ENCODE measurements at places on chromosomes 2 and 18.

GRCh38 chr2:54601339-54601738 lies 122.1 kb upstream of the EML6 start:
- no peak for DNase-seq

GRCh38 chr2:46042711-46043110 lies 254.5 kb upstream of the EPAS1 start:
- no peak for DNase-seq

DNA sequence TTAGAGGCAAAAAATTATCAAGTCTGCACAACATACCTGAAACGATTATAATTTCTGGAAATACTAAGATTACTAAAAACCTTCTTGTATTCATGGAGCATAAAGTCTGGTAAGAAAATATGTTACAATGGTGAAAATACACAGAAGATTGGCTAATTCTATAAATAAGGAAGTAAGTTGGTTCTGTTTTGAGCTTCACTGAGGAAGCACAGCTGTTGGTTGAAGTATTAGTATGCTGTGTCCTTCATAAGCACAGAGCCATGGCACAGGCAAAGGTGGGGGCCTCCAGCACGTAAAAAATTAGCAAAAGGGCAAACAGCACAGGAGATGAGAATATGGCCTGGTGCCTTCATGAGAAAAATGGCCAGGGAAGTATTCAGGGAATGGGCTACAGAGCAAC lies 40.4 kb upstream of the ANKRD62 start:
- DNase-seq: no peak

DNA sequence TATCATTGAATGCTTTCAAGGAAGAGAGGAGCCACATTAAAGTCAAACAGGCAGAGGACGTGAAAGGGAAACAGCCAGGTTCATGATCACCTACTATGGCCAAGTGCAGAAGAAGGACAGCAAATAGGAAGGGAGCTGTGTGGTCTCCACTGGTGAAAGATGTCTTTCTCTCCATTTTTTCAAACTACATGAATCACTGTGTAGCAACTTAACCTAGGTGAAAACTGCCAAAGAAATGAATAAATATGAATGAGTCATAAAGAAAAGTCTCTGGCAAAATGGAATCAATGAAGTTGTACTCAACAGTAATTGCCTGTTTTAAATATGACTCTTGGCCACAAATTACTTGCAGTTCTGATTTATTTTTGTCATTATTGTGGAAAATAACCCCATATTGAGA lies 452.6 kb upstream of the PKDCC start:
- DNase-seq: no peak

GRCh38 chr2:68734176-68734575 lies 435 bp upstream of the ARHGAP25 start:
- DNase-seq: no peak

DNA sequence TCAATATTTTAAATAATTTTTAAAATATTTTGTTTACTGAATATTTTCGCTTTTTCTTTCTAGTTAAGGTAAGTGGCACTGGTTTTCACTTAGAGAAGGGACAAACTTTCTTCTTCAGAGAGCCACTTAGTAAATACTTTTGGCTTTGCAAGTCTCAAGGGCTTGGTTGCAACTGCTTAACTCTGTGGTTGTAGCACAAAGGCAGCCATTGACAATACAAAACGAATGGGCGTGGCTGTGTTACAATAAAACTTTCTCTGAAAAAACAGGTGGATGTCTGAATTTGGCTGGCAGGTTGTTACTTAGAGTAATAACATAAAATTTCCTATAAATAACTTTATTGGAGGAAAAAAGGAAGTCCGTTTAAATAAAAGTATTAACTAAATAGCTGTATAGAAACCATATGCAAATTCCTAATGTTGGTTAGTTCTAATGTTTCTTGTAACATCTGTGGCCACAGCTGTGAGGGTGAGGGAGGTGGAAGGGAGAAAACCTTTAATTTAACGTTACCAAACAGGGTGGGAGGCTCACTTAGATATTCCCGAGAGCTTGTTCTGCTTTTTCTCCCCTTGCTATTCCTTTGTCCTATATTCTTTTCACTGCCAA lies 62.4 kb upstream of the TNP1 start:
- no peak for DNase-seq

DNA sequence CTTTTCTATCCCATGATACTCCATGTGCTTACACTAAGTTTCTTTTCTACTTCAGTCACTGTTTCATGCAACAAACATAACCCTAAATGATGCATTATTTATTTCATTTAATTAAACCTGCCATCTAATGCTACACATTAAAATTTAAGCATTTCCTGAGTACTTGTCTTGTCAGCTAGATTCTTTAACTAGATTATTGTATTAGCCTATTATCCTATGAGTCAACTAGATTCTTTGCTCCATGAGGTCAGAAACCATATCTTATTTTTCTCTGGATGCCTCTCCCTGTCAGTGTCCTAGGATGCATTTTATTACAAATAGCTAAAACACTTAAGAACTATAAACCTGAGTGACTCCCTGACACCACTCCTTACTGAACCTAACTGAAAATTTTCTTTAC lies 652.4 kb downstream of the SLC4A3 start:
- DNase-seq: no peak

DNA sequence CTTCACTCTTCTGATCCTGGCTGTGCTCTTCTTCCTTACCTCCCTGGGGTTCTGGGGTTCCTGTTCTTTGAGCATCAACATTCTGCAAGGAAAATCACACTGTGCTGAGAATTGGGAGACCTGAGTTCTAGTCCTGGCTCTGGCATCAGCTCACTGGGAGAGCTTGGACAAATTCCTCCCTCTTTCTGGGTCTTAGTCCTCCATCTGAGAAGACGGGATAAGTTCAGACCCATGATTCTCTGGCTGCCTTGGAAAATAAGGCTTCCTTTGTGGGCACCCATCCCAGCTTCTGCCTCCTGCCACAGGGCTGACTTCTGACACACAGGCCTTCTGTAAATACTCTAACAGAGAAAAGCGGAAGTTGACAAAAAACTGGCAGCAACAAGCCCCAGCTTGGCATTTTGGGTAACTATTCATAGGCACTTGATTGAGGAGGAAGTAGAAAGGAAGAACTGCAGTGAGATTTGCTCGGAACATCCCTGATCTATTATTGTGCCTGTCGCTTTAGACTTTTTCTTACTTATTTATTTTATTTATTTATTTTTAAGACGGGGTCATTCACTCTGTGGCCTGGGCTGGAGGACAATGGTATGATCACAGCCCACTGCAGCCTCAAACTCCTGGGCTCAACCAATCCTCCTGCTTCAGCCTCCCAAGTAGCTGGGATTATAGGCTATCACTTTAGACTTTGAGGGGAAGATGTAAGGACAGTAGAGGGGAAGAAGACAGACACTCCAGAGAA lies 7.9 kb downstream of the PCBP1 start:
- DNase-seq: no peak

DNA sequence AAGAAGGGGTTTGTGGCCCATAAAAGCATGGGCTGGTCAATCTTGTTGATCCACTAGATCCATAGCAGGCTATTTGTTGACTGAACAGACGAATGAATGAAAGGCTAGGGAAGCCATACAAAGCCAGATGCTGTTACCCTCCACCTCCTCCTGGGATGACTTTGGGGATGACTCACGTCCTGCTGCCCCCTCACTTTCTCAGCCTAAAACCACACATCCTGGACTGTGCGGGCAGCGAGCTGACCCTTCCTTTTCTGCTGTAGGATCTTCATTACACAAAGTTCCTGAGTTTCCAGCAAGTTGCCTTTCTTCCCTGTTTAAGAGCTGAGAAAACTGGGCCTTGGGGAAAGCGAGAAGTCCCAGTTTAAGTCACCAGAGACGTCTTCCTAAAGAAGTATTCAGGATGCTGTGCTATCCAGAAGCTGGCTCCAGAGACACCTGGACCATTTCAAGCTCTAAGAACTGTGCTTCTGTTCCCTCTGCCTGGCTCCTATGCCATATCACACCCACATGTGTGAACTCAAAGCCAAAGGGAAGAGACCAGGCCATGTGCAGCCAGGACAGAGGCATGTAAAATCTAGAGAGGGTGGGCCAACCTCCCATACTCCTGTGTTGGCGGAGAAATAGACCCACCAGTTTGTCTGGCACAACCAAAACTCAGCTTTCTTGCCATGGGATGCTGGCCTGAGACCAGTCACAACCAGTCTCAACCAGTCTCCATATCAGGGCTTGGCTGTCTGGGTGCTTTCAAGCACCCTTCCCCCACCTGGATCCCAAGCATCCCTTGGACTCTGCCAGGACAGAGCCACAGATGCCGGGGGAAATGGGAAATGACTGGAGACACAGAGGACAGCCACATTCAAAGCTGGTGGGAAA lies 4.7 kb upstream of the SLC20A1 start:
- no peak for DNase-seq

- no peak for DNase-seq
These were observed 82.8 kb downstream of the NABP1 start for GRCh38 chr2:191760655-191761262.

- no peak for DNase-seq
These were observed 31.5 kb upstream of the SIX2 start for GRCh38 chr2:45040786-45041185.

GRCh38 chr2:239240414-239240881 lies 160.4 kb downstream of the HDAC4 start:
- DNase-seq: peak; percentile 68

DNA sequence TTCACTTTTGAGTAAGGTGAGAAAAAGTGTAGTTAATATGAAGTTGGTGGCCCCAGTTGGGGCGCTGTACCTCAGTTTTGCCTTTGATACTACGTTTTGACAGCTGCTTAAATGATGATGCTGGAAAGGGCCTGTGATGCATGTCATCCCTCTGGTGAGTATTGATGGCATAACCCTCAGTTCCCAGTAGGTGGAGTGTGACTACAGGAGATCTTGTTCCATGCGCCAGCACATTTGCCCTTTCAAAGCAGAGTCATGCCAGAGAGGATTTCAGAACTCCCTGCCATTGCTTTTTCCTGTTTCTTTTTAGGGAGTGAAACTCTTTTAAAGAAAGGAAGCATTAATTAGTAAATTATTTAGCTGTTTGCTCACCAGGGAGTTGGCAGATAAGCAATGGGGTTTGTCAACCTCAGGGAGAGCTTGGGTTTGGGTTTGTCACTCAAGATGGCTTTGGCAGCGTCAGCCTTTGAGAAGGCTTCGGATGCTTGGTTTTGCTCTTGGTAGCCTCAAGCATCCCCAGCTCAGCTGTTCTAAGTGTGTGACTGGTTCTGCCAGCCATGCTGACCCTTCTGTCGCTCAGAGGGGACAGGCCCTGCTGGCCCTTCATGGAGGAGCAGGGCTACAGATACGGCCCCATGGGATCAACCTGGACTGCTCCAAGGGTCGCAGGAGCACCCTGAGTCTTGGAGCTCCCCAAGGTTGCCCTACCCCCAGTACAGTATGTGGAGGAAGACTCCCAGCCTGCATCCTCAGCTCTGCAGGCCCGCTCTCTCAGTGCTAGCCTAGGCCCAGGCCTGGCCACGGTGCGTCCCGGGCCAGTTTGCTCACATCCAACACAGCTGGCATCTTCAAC lies 29.1 kb downstream of the ARMC9 start:
- DNase-seq: peak; percentile 77

- no peak for DNase-seq
These were observed 97.1 kb upstream of the ZNF521 start for GRCh38 chr18:25449046-25449445.

DNA sequence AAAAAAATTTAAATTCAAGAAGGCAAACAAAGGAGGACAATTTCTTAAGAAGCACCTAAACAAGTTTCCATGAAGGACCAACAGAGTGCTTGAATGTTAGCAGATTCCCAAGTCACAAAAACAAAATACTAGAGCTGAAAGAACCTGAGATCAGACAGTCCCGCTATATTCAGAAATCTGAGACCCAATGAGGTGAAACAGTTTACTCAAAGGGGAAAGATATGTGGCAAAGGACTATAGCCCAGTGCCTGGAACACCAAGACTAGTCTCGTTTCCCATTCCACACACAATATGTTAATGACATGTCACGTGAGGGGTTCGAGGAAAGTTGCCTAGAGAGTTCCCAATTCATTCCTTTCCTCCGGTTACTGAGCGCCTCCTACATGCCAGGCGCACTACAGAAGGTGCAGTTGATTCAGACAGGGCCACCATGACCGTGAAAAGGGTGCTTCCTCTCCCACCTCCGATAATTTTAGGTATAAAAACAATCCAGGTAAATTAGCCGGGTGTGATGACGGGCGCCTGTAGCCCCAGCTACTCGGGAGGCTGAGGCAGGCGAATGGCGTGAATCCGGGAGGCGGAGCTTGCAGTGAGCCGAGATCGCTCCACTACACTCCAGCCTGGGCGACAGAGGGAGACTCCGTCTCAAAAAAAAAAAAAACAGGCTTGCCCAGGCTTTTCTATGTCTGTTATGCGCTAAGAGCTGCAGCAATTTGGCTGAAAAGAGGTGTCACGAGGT lies 617 bp downstream of the SRBD1 start:
- peak; percentile 55 for DNase-seq

- no peak for DNase-seq
These were observed 68.6 kb upstream of the DNMT3A start for GRCh38 chr2:25410370-25410769.

DNA sequence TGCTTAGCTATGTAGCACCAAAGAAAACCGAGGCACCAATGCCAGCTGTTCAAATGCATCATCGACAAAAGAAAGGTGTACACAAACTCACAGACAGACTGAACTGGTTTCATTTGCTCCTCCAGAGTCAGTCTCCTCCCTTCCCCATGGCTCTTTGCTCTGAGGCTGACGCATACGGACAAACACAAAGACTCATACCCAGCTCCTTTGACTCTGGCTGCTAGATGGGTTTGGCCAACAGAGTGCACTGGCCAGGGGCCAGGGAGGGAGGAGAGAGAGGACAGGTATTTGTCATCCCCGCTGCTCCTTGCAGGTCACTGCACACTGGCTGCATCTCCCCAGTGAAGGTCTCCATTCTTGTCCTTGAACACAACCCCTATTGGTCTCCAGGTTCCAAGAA lies 40.7 kb downstream of the DNER start:
- DNase-seq: no peak

- DNase-seq: no peak
These were observed 13.2 kb downstream of the ZCCHC2 start for GRCh38 chr18:62536005-62536404.

DNA sequence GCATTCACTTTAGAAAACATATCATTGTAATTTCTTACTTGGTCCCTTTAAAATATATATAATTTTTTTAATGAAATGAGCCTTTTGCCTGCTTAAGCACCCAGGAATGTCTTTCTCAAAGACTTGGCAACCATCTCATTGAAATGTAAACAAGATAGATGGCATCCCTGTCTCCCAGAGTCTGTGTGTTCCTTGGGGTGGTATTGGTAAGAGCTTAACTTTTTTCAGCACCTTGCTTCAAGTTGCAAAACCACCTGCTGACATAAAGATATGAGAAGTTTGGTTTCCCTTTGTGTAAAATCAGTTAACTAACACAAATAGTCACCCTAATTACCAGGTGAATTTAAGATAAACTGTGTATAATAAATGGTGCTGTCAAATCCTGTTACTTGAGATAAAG lies 266.9 kb downstream of the DSC3 start:
- no peak for DNase-seq

All from BE2C (cell line).